ENCODE measurements at places on chromosomes 7 and 10.

DNA sequence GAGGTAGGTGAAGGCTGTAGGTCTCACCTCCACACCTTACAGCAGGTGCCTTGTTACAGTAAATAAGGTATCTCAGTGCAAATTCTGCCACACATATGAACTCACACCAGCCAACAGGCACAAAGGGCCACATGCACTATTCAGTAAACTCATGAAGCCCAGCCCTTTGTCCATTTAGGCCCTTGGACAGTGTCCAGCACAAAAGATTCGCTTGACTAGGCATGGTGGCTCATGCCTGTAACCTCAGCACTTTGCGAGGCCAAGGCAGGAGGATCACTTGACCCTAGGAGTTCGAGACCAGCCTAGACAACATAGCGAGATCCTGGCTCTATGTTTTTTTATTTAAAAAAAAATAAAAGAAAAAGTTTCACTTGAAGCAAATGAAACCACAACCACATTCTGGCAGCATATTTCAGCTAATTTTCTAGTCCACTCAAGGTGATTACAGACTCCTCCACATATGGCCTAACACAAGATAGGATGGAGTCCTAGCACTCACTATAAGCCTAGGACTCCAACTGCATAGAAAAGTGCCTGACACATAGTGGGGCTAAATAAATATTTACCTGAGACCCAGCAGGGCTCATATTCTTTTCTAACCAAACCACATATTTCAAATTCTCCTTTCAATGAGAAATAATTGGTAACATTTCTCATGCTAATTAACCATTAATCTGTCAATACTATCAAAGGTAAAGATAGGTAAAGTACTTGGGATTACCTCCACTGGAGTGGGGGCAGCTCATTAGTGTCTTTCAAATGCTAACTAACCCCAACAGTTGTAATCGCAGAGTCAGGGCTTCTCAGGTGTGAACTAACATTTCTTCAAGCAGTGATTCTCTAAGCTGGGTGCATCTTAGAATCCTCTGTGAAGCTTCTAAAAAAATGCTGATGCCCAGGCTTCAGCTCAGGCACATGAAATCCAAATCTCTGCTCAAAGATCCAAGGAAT, 4.5 kb upstream of the ANKRD1 start:
- DNase-seq = no peak

- DNase-seq = no peak
Observed at GRCh38 chr7:2757361-2757903, 69.4 kb downstream of the AMZ1 start.

GRCh38 chr7:94173436-94173835, 169.3 kb upstream of the BET1 start:
- no peak for DNase-seq

DNA sequence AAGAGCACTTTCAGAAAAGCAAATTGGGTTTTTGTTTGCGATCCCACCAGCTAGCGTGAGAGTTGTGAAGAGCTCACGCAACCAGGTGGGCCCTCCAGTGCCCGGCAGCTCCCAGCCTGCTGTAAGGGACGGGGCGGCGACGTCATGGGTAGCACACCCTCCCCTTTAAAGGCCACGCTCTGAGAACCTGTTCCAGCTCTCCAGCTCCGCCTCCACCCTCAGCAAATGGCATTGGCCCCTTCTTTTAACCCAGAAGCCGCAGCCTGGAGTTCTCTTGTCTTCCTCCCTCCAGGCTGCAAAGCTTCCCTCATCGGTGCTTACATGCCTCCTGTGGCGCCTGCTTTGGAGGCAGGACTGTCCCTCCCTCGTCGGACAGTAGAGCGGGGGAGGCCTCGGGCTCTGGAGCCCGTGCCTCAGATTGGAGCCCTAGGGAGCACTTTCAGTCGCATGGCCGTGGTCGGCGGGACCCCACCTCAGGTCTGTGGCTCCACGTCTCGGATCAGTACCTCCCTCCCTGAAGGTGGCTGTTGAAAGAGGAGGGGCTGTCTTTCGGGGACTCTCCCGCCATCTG, 32.9 kb downstream of the WIPI2 start:
- no peak for DNase-seq

GRCh38 chr10:95837783-95838182, 70.0 kb upstream of the CC2D2B start:
- no peak for DNase-seq

DNA sequence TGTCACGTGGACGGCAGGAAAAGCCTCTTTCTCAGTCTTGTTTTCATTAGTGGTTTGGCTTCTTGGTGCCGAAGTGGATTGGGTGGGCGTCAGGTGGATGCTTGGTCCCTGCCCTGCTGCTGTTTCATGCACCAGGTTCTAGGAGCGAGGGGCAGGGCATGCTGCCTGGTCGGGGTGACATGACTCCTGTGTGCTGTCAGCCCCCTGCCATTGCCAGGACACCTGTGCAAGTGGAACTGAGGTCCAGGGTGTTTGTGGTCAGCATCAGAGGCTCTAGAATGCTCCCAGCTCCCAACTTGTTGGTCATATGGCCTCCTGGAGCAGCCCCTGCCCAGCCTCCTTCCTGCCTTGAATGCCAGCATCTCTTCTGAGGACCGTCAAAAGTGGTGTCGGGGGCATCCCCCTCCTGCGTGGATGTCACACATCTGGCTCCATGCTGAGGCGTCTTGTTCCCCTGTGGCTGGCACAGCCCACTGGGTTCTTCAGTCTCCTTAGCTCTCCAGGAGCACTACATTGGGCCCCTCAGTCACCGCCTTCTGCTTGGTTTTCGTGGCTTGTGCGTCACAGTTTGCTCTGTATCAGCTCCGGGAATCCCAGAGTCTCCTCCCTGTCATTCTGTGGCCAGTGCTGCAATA, 24.8 kb downstream of the ADCY1 start:
- no peak for DNase-seq

- DNase-seq = no peak
Observed at GRCh38 chr10:102508506-102508905, 4.7 kb downstream of the SUFU start.

- no peak for DNase-seq
Observed at GRCh38 chr7:116280803-116281202, 70.5 kb downstream of the TES start.

DNA sequence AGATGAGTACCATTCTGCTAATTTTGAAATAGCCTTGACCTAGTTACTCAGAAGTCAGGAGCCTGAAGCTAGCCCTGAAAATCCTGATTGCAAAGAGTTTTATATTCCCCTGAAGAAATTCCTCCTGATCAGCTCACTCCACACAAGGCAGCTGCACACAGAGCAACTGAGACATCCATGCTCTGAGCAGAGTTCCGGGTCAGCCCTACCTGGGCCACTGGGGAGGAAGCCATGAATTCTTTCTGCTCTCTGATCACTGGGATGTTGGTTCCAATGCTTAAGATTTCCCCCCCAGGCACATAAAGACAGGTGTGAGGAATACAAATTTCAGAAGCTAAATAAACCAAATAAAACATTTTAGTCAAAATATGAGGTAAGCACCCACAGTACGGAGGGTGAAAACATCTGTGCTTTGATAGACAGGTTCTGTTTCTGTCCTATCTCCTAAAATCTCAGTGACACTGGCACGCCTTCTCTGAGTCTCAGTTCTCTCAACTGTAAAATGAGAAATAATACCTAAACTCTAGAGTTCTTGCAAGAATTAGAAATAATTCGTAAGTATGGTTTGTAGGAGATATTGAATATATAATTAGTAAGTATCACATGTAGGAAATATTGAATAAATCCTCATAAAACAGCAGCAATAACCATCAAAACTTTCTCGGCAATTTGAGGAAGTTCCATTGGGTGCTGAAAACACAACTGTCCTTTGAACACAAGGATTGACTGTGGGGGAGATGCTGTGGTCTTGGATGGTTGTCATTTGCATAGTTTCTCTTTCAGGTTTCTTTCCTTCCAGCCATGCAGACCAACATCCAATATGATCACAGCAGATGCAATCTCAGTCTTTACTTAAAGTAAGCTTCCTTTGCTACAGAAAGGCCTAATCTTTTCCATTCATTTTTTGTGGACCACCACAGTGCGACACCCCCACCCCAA, 133.0 kb upstream of the TNS3 start:
- no peak for DNase-seq

- DNase-seq = no peak
Observed at GRCh38 chr7:45147858-45148652, 9.5 kb upstream of the RAMP3 start.

DNA sequence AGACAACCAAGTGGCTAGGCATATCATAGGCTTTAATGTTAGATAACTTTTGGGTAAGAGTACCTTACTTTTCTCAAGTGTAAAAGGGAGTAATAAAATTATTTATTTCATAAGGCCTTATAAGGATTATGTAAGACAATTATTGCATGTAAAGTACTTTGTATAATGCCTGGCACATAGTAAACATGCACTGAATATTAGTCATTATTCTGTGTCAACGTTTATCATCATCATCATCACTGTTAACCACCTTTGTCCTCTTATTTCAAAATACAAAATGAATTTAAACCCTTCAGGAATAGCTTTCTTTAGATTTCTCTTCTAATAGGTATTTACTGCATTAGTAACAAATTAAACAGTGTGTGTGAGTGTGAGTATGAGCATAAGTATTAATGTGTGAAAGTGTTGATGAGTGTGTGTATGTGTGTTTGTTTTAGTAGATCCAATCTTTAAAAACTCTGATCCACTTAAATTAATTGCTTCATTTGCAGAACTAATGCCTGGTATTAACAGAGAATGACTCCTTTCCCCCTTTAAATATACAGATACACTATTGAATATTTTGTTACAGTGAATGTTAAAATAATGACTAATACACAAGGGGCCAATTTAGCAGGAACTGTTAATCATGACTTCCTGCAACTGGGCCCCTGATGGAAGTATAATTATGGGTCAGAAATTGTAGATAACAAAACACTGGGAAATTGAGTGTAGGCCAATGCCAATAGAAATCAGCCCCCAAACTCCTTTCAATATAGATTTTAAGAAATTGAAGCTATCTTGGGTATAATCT, 213.3 kb upstream of the FZD8 start:
- DNase-seq = no peak

DNA sequence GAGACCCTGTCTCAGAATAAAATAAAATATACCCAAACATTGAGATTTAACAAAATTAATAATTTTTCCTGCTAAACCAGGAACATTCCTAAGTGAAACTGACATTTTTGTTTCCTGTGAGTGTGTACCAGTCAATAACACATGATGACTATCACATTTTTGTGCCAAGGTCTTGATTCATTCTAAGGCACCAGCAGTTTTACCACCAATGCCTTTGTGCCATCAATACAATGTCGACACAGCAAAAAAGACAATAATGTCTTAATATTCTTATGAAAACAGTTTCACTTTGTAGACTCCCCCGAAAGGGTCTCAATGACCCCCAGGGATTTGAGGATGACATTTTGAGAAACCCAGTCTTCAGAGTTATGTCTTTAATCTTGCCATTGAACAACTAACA, 7.2 kb upstream of the CADPS2 start:
- DNase-seq = no peak

GRCh38 chr10:132465193-132465888, 68.3 kb downstream of the PWWP2B start:
- DNase-seq = no peak

DNA sequence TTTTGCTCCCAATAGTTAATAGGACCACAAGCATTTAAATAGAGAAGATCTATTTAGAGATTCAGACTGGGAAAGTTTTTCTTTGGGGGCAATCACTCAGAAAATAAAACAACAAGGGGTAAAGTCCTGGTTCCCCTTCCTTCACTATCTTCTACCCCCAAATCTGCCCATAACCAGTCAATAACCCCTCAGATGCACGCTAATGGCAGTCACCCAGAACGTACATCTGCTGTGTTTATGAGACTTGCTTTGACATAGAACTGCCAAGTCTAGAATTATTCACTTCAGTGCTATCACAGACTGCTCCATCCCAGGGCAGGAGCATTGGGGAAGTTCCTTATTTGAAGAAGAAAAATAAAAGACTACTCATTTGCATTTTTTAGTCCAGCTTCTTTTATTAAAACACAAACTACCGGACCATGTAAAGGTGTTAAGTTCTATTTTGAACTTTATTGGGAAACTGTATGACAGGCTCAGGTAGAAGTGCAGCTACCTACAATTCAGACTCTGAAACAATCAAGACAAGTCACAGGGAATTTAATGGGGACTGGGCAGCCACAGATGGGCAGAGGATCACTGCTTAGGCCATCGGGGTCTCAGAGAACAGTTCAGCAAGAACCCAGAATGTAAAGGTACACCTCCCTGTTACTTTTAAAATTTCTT, 38.4 kb downstream of the ANK3 start:
- DNase-seq = no peak

GRCh38 chr7:28996836-28997235, 38.7 kb upstream of the TRIL start:
- DNase-seq = no peak

GRCh38 chr10:112898540-112899390, 51.3 kb upstream of the TCF7L2 start:
- no peak for DNase-seq

- no peak for DNase-seq
Observed at GRCh38 chr7:133977409-133978274, 149.5 kb upstream of the LRGUK start.

GRCh38 chr7:133183042-133183794, 69.7 kb upstream of the EXOC4 start:
- DNase-seq = no peak

DNA sequence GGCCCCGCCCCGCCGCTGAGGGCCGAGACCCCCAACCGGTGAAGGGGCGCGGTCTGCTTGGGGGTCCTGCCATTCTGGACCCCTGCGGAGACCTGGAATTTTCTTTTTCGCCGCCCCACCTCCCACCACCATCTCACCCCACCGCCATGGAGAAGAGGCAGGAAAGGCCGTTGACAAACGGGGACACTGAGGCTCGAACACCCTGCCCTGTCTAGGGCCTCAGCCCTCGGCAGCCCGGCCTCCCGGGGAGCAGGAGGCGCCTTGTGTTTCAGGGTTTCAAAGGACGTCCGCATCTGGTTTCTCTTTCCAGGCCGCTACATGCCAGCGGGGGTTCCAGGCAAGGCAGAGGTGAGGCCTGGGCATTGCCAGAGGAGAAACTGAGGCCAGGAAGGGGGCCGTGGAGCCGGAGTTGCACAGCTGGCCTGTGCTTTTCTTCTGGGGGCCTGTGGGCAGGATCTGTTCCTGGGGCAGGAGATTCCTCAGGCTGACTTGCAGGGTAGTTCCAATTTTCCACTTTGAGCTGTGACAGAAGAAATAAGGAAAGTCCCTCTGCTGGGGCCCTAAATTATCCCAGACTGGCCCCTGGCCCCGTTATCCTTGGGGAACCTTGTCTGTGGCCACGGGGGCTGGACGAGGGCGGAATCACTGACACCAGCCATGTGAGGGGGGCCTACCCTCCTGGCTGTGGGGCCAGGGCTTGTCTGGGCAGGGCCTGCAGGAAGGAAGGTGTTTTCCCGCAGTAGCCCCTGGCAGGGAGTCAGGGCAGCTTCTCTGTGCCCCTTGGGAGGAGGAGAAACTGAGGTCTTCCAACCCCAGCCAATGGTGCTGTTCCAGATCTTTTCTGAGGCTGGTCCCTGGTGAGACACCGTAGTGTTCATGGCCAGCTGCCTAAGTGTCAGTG, 900 bp upstream of the MICALL2 start:
- DNase-seq = no peak

GRCh38 chr7:1725766-1726630, 55.9 kb downstream of the ELFN1 start:
- DNase-seq = no peak

GRCh38 chr7:35707422-35707821, 12.5 kb upstream of the HERPUD2 start:
- no peak for DNase-seq

- no peak for DNase-seq
Observed at GRCh38 chr7:157457355-157458253, 120.8 kb downstream of the DNAJB6 start.

GRCh38 chr10:75565286-75566251, 134.1 kb downstream of the LRMDA start:
- no peak for DNase-seq

GRCh38 chr10:33365871-33366411, 31.5 kb upstream of the NRP1 start:
- no peak for DNase-seq

Measured in stimulated activated CD8-positive, alpha-beta memory T cell treated with anti-CD3 and anti-CD28 coated beads, Interleukin-4, amount 100 ng/mL, for 1 hour (primary cell).